Femur (tissue), 1 donor: ENCODE measurements at places on chromosomes 5 and 9.
A peak's percentile ranks its signal among the peaks of the same experiment; 100 is the strongest.

GRCh38 chr5:172051643-172052339, 45.4 kb upstream of the FBXW11 start:
- DNase-seq: no peak

DNA sequence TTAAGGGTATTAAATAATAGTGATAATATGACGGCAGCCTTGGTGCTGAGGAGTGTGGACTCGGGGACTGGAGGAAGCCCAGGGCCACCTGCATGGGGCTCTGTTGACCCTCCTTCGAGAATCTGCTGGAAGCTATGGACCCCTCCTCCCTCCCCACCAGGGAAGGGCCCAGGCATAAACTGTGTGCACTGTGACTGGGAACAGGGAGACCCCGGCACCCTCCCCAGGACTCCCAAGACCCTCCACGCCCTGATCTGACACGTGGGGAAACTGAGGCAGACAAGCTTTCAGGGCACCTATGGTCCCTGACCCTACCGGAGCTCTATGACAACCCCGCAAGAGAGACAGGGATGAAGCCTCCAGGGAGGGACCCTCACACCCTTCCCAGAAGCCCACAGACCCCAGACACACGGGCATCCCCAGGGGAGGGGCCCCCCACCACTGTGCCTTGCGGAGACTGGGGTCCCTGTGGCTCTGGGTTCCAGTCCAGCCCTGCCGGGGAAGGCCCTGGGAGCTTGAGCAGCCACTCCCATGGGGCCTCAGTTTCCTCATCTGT, 6.5 kb upstream of the EGFL7 start:
- DNase-seq: peak; percentile 23

GRCh38 chr9:121498487-121499176, 1.0 kb downstream of the GGTA1 start:
- DNase-seq: no peak

GRCh38 chr5:179558932-179559283, 8.6 kb downstream of the RUFY1 start:
- peak; percentile 47 for DNase-seq

- peak; percentile 18 for DNase-seq
These were observed 17.7 kb upstream of the ANGPTL2 start for GRCh38 chr9:127140181-127140580.

- DNase-seq: no peak
These were observed 145.3 kb upstream of the ZNF462 start for GRCh38 chr9:106717686-106718085.

DNA sequence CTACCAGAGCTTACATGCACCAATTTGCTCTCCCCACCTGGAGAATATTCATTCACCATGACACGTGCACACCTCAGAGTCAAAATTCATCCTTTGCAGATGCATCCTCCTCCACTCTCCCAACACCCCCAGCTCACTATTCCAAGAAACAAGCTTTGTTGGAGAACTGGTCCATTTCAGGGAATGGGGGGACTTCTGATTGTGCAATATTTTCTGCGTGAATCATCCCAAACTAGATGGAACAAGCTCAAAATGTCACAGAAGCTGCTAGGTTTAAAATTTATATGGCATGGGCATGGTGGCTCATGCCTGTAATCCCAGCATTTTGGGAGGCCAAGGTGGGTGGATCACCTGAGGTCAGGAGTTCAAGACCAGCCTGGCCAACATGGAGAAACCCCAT, 3.6 kb downstream of the GLDC start:
- DNase-seq: no peak

DNA sequence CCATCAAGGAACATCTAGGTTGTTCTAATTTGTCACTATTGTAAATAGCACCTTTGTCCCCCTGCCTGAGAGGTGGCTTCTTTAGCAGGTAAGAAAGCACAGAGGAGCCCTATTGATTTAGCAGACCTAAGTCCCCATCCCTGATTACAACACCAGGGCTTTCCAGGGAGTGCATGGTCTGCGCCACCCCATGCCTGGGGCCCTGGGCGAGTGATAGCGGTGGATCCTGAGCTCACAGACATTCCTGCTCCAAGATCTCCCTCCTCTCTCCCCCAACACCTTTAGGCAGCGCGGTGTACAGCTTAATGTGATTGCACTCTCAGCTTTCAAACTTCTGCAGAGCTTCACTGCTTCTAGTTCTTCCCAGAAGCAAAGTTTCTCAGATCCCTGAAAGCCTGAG, 67.4 kb upstream of the WWC1 start:
- DNase-seq: no peak

DNA sequence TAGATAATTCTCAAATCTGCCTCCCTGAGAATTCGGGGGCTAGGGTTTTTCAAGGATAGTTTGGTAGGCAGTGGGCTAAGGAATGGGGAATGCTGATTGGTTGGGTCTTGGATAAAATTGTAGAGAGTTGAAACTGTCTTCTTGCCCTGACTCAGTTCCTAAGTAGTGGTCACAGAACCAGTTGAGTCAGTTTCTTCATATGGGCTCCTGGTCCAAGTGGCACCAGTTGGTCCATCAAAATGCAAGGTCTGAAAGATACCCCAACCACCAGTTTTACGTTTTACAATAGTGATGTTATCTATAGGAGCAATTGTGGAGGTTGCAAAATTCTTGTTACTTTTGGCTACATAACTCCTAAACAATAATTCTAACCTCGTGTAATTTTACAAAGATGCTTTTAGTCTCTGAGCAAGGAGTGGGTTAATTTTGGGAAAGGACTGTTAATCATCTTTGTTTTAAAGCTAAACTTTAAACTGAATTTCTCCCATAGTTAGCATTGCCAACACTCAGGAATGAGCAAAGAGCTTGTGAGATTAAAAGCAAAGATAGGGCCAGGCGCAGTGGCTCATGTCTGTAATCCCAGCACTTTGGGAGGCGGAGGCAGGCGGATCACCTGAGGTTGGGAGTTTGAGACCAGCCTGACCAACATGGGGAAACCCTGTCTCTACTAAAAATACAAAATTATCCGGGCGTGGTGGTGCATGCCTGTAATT, 7.7 kb downstream of the CDK7 start:
- DNase-seq: no peak

GRCh38 chr9:87556039-87556438, 58.4 kb downstream of the DAPK1 start:
- DNase-seq: no peak

DNA sequence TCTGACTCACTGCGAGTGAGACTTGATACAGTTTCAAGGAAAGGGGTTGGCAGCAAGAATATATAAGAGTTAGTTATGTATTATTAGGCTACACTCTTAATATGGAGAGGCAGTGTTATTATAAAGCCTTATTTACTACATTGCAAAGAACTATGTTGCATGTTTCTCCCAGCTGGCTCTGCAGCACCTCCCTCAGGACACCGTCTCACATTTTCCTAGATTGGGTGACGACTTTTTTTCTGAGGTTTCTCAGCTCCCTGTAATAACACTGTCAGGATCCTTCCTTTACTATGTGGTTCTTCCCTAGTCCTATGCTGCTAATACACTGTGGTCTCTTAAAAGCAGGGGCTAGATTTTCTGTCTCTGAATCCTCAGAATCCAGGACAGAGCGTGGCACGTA, 153.7 kb downstream of the INSYN2B start:
- DNase-seq: no peak

- no peak for DNase-seq
These were observed 175.1 kb upstream of the MSX2 start for GRCh38 chr5:174549254-174549653.

DNA sequence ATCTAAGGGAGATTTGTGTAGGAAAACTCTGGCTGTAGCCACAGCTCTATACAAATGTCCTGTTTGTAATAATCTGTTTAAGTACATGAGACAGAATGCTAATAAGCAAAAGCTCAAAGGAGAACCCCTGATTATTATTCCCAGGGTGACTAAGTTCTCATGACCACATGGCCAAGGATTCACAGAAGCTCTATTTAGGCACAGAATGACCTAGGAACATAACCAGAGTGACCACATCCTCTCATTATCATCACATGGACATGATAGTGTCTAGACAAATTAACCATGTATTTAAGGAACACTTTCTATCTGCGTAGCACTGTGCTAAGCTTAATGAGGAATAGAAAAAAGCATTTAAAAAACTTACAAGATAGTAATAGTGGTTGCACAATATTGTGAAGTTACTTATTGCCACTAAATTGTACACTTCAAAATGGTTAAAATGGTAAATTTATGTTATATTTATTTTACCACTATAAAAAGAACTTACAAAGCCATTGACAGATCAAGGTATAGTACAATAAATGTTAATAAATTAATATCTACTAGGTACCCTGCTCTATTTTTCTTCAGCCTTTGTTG, 56.3 kb downstream of the STX17 start:
- DNase-seq: no peak

- DNase-seq: no peak
These were observed 12.4 kb upstream of the MEIKIN start for GRCh38 chr5:131957721-131958441.

DNA sequence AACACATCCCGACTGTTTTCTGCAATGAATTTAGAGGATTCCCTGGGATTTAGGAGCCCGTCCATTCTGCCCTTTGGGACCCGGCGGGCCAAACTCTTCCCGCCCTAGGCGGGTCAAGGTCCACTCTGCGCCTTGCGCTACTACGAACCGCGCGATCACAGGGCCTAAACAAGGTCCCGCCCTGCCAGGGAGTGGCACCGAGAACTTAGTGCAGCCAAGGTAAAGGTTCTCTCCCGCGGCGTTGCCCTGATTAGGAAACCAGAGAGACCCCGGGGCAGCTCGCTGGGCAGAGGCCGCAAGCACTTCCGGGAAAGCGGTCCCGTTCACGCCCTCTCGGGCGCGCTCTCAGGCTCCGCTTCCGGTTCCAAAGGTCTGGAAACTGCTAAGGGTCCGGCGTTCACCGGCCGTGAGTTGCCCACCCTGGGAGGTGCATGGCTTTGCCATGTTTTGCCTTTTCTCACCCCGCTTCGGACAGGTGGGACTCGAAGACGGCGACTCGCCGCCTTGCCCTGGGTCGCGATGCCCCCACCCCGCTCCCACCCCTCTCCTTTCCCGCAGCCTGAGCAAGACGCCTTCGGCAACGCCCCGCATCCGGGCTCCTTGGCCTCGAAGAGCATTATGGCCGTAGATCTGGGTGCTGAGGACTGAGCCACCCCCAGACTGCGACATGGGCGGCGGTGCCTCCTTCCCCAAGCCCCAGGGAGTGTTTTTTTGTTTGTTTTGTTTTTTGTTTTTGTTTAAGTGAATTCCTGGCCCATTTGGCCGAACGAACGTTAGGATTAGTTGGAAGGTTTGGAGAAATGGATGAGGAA, 23.4 kb downstream of the HNRNPK start:
- peak; percentile 88 for DNase-seq

- DNase-seq: peak; percentile 70
These were observed 115.8 kb downstream of the RXRA start for GRCh38 chr9:134442085-134442474.

GRCh38 chr9:109035684-109036423, 22.6 kb upstream of the CTNNAL1 start:
- DNase-seq: no peak

DNA sequence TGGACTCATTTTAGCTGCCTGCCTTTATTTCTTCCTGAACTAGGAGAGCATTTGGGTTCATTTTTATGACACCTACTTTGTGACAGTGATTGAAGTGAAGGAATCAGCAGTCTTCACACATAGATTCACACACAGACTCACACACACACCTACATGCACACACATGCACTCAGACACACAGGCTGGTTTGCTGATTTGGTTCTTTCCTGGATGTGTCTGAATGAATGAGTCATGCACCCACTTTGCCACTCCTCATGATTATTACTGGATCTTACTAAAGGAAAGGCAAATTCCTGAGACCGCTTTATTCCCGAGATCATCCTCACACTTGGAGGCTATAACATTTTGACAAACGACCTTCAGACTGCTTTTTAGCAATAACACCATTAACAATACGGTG, 529.5 kb downstream of the AGTPBP1 start:
- no peak for DNase-seq
